ENCODE measurements at places on chromosomes 1 and 21.

- no peak for DNase-seq
Observed at GRCh38 chr21:14526836-14527695, 19.0 kb downstream of the SAMSN1 start.

- no peak for DNase-seq
Observed at GRCh38 chr1:62362061-62362917, 43.1 kb upstream of the KANK4 start.

- DNase-seq, result no peak
Observed at GRCh38 chr1:5385096-5385799, 607.0 kb downstream of the NPHP4 start.

DNA sequence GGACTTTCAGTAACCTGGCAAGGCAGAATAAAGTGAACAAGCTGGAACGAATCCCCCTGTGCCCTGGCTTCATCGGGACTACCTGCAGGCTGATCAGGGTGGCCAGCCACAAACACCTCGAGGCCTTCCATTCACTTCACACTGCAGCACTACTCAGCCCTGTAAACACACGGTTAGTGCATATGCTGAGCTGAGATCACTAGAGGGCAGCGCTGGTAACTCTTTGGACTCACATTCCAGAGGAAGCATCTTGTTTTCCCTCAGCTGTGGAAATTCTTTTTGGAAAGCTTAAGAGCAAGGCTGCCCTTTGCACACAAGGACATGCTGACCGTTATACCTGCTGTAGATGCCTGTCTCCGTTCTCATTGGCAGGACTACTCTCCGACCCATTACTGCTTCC lies 32.1 kb downstream of the PCSK9 start:
- DNase-seq, result no peak

GRCh38 chr1:209319549-209319948 lies 264.0 kb upstream of the CAMK1G start:
- no peak for DNase-seq

- no peak for DNase-seq
Observed at GRCh38 chr1:145977486-145978470, 13.3 kb downstream of the POLR3GL start.

- DNase-seq, result no peak
Observed at GRCh38 chr1:179821524-179821923, 56.1 kb downstream of the TOR1AIP2 start.

GRCh38 chr1:54124472-54124871 lies 28.3 kb downstream of the CDCP2 start:
- DNase-seq, result no peak

- DNase-seq, result no peak
Observed at GRCh38 chr1:151346082-151346768, 827 bp downstream of the RFX5 start.

DNA sequence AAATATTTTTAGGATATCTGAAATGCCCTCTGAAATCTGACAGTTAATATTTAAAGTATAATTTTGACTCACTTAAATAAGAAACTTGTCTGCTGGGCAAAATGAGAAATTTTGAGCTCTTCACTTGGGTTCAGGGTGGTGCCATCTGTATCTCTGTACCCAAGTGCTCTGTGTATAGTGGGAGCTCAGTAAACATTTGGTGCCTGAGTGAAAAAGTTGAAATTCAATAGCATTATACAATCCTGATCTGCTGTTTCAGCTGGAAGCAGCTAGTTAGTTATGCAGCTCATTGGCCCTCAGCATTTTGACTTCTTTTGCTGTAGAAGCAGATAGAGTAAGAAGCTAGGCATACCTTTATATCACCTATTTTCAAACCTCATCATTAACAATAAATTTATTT lies 73.3 kb downstream of the RPE65 start:
- no peak for DNase-seq

DNA sequence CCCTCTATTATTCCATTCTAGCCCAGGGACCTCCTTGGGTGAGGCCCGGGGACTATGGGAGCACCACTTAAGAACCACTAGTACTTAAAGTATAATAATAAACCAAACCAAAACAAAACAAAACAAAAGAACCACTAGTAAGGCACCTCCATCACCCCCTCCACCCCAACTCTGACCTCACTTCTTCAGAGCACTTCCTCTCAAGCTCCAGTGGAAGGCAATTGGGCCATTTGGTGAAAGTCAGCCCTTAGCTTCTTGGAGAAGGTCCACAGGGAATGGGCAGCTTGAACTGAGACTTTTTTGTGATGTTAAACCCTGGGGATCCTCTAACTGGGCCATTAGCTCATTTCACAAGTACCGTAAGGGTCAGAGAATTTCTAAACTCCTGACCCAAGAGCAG lies 237.3 kb downstream of the RHOU start:
- no peak for DNase-seq

DNA sequence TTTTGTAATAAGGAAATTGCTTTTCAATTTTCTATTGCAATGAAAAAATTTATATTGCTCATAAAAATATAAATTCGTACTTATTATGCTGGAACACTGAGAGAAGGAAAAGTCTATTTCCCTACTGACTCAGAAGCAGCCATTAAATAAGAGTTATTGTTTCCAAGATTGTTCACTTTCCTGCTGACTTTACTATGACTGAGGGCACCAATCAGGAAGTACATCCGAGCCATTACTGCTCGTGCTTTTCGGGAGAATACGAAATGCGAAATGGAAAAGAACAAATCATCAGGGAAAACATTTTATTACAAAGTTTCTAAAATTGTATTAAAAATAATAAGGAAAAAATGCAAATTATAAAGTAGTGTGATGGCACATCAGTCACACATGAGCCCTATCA lies 204.8 kb downstream of the AKT3 start:
- DNase-seq, result no peak

DNA sequence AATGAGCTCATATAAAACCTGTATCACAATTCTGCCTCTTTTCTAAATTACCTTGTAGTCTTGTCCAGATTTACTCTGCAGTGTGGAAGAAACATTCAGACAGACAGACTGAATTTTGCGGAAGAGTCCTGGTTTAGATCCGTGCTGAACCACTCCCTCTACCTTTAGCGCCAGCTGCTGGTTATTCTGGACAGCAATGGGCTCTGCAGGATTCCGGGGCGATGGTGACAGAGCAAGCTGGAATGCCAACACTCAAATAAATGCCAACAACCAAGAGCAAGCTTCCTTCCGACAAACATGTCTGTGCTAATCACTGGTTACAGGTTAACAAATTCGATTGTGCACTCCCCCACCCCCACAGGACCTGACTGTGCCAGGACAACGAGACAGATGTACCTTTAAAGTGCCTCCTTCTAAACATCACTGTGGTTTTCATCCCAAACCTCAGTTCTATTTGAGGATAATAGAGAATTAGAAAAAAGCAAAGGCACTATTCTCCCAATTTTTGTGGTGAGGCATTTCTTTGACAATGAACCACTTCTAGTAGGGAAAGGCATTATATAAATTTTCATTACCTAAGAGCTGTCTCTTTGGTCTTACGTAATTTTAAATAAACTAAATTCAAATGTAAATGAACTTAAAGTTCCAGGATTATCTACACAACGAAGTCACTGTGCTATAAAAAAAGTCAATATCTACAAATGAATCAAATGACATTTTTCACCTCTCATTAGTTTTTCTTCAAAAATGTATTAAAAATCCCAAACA lies 90.4 kb downstream of the INTS7 start:
- peak; percentile 16 for DNase-seq

DNA sequence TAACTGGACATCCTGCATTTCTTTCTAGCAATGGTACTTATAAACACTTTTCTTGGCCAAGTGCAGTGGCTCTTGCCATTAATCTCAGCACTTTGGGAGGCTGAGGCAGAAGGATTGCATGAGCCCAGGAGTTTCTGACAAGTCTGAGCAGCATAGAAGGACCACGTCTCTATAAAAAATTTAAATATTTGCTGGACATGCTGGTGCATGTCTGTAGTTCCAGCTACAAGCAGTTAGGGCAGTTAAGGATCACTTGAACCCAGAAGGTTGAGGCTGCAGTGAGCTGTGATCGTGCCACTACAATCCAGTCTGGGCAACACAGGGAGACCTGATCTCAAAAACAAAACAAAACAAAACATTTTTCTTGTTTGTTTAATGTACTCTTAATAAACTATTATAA lies 434.0 kb downstream of the PLA2G4A start:
- DNase-seq, result no peak

GRCh38 chr21:15472108-15473040 lies 257.4 kb upstream of the USP25 start:
- no peak for DNase-seq

DNA sequence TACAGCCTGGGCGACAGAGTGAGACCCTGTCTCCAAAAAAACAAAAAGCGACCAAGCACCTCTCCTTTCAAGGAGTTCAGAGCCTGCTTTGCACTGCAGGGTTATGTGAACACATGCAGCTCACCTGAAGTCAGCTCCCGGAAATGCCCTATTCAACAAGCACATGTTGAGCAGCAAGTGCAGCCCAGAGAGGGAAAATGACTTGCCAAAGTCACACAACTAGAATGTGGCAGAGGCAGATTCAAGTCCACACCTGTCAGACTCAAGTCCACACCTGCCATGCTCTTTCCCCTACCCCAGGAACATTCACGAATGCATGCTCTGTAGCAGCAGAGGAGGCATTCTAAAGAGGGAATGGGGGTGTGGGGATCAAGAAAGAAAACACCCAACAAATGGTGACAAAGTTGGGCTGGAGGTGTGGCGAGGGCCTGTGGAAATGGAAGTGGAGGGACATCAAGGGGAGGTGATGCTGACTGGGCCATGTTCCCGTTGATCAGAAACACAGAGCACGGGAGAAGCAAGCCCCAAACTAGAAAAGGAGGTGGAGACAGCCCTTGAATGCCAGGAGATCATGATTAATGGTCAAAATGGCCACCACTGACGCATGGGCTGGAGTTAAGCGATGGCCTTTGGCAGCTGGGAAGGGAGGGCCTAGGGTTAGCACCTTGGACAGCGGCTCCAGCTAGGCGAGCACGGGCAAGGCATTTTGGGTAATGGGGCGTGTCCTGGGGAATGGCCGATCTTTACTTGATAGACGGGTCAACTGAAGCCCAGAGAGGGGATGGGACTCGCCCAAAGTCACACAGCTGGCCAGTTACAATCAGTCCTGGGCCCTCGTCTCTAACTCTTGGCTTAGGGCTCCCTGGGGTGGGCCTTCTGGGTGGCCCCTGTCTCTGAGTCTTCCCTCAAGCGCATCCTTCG lies 21.5 kb downstream of the RAP1GAP start:
- no peak for DNase-seq

DNA sequence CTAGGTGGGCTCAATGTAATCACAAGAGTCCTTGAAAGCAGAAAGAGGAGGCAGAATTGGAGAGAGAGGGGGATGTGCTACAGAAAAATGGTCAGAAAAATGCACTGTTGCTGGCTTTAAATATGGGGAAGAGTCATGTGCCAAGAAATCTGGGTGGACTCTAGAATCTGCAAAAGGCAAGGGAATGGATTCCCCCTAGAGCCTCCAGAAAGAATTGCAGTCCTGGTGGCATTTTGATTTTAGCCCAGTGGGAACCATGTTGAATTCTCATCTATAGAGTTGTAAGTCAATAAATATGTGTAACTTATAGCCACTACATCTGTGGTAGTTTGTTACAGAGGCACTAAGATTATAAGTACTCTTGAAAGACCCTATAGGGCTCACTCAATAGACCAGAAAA lies 210.3 kb downstream of the ASTN1 start:
- DNase-seq, result no peak

DNA sequence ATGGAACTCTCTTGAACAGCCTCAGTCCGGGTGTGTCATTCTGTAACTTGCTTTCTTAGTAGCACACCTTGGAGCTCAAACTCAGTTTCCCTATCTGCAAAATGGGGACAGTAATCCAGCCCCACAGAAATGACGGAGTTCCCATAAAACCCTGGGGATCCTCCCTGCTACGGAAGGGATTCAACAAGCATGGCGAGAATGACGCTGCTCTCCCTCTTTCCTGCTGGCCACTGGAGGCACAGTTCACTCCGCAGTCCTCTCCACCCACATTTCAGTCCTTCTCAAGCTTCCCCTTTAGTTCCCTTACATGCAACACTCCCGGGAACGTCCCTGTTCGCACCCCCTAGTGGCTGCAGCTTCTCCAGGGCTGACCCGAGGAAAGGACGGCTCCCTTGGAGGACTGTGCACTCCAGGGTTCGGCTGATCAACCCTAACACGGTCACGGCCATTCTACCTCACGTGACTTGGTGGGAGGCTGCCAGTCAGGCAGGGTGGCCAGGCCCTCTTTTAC lies 20.6 kb downstream of the RUNX3 start:
- DNase-seq, result no peak

GRCh38 chr1:38037221-38037939 lies 9.2 kb downstream of the POU3F1 start:
- no peak for DNase-seq

- DNase-seq, result no peak
Observed at GRCh38 chr1:174157157-174157806, 2.0 kb upstream of the RABGAP1L start.

DNA sequence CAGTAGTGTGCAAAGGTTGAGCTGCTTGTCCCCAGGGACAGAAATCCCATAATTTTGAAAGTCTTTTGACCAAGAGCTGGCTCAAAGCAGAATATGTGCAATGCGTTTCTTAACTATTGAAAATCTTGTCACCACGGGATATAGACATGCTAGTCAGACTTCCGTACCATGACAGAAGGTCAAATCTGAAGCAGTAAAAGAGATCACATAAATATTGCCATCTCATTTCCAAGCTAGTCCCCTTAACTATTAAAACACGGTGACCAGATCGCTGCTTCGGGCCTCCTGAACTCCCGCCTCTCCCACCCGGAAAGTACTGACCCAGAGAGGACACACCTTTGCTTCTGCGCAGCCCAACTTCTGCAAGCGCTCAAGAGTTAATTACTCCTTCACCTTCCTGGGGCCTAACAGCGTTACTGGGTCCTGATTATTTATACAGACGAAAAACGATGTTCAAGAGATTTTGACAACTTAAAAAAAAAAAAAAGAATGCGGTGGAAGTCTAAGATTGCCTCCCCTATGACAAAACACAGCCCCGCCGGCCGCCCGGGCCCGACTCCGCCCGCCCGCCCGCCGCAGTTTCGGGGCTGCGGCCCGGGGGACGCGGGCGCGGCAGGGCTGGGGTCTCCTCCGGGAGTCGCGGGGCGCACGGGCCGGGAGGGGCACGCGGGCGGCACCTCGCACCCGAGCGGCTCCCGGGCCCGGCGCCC lies 692 bp downstream of the SORT1 start:
- no peak for DNase-seq

GRCh38 chr1:19240673-19241538 lies 10.4 kb downstream of the EMC1 start:
- DNase-seq, result peak; percentile 56

DNA sequence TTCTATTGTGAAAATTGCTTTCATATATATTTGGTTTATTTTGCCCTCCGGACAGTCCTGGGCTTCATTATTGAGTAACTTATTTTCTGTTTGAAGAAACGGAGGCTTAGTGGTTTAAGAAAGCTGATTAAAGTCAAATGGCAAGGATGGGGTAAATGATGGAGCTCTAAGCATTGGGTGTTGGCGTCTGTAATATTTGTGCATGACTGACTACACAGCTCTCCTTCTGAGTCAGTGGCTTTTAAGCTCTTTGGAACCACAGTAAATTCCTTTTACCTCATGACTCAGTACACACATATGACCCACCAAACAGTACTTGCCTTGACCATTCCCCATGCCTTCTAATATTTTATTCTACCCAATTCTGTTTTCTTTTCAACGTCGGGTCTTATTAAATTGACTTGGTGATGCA lies 21.0 kb downstream of the B3GALT5 start:
- no peak for DNase-seq
